NCI-H2081 (cell line): ENCODE measurements at places on chromosomes 2 and 18.

GRCh38 chr2:2597712-2598111 lies 266.6 kb upstream of the MYT1L start:
- no peak for DNase-seq

DNA sequence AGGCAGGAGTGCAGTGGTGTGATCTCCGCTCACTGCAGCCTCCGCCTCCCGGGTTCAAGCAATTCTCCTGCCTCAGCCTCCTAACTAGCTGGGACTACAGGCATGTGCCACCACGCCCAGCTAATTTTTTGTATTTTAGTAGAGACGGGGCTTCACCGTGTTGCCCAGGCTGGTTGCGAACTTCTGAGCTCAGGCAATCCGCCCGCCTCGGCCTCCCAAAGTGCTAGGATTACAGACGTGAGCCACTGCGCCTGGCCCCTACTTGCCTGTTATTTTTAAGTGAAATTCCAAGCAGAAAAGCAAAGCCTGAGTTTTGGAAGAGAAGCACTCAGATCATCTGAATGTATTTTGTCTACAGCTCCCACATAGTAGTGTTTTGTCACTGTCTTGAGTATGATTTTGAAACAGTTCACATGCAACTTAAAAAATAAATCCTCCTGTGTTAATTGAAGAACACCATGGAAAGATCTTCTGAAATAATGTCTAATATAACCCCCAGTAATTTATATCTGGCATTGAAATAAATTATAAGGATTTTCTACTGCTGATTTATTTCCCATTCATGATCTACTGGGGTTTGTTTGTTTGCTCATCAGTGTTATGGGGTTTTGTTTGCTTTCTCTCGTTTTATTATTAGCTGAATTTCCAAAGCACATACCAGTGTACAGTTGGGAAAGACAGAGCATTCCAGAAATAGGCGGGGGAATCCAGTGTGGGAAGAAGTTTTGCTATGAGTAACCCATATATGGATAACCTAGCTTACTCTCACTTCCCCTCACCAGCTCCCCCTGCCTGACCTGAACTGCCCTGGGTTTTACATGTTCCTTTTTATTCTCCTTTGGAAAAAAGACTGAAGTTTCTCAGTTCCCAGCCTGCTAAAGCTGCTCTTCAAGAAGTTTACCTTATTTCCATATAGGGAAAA lies 80.1 kb upstream of the MAP3K20 start:
- DNase-seq, result no peak

DNA sequence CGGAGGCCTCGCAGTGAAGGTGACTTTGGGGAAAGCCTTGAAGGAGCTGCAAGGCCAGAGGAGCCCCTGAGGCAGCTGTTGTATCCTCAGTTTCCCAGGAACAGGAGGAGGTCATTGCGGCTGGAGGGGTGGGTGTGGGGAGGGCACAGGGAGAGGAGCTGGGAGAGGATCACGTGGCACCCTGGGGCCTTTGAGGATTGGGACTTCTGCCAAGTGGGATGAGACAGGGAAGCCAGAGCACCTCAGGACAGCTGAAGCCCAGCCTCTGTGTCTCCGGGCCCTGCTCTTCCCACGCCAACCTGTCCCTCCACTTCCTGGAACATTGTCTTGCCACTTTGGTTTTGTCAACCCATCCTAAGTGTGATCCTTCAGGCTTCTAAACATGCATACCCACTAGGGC lies 19.4 kb upstream of the RRM2 start:
- DNase-seq, result no peak

GRCh38 chr2:85819811-85820510 lies 66.2 kb downstream of the ATOH8 start:
- DNase-seq, result no peak

DNA sequence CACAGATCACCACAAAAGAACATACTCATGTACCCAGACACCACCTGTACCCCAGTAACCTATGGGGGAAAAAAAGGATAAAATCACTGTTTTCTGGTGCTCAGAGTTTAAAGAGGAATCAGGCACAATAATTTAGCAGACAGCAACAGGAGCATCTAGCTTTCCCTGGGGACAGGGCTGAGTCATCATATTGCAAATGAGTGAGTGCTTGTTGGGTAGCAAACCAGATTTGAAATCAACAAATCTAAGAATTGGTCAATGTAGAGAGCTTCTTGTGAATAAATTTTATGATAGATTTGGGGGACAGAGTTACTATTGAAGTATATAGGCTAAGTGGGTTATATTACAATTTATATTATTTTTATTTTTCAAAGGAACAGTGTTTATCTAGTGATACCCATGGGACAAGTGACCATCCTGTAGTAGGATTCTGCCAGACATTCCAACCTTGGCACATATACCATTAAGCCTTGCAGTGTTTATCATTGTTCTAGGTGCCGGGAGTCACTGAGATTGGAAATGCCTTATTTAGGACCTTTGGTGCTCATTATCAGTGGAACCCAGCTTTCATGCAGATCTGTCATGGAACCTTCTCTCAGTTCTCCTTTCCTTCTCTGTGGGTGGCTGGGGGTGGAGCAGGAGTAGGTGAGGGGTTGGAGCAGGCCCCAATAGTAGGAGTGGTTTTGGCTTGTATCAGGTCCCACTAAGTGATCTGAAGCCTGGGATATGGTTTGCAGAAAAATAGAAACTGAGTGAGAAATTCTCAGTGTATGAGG lies 117.2 kb downstream of the CERS6 start:
- DNase-seq, result no peak

- no peak for DNase-seq
Measured at GRCh38 chr18:78580835-78581339, 398.7 kb upstream of the SALL3 start.

GRCh38 chr2:112768432-112768831 lies 4.0 kb upstream of the CKAP2L start:
- no peak for DNase-seq

DNA sequence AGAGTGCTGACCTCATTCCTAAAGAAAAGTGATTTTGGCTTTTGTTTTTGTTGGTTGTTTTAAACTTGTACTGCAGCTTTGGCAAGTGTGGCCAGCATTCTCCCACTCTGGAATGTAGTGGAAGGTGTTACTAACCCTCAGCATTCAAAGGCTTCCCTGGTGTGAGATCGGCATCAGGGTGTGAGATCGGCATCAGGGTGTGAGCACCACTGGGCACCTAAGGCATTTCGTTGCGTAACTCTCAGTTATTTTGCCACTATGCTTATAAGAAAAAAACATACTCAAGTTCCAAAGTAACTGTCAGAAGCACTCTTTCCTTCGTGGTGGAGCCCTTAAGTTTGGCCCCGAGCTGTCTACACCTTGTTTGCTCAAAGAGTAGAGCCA lies 1.7 kb downstream of the CYBRD1 start:
- DNase-seq, result no peak

DNA sequence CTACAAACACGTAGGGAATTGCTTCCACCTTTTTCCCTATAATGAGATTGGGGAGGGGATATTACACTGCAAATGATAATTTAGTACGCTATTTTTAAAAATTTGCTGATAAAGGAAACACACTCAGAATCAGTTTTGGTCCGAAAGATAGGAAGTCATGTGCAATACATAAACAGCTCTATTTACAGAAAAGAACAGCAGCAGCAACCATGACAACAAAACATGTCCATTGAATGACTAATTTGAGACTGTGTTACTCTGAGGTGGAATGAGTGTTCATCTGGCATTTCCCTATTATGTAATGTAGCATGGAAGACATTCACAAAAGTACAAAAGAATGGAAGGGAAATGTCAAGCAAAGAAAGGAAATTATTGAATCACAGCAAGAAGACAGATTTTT lies 337.2 kb downstream of the NBAS start:
- no peak for DNase-seq

DNA sequence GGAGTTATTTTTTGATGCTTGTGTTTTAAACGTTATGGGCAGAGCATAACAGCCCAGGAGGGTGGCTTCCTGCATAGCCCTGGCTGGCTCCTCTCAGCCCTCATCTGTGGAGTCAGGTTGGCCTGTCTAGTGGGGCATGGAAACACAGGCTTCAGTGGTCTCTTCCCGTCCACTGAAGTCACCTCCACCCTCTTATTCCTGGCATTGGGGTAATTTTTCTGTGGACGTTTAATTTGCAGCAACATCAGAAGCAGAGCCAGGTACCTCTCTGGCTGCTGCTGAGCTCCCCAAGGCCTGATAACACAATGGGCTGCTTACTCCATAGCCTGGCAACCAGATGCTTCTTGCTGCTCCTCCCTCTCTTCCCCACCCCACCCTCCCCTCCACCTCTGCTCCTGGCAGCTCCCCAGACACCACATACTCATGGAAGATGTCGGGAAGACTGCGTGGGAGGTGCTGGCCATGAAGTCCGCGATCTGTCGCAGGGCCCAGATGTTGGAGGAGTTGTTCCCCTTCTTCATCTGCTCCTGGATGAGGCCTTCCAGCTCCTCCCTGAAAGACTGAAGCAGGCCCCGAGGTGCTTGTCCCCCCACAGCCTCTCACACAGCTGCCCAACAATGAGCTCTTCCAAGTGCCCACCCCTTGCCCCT lies 64.0 kb downstream of the ADD2 start:
- DNase-seq, result no peak

DNA sequence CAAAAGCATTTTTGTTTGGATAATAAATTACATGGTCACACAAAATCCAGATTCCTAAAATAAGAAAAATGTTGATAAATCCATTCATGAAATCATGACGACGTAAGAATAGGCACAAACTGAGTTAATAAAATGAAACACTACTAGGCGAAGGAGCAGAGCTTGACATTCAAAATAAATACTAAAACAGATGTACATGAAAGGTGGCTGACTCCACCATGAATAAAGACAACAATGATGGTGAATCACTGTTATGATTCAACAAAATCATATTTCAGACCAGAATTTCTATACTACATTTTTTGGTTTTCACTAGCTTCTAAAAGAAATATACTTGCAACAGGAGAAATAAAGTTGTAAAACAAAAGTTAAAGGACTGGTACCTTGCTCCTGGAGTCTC lies 122.0 kb upstream of the RNU4ATAC start:
- no peak for DNase-seq

GRCh38 chr18:55999641-56000040 lies 411.6 kb upstream of the TCF4 start:
- no peak for DNase-seq

GRCh38 chr2:207465894-207466293 lies 63.9 kb upstream of the CREB1 start:
- DNase-seq, result no peak

DNA sequence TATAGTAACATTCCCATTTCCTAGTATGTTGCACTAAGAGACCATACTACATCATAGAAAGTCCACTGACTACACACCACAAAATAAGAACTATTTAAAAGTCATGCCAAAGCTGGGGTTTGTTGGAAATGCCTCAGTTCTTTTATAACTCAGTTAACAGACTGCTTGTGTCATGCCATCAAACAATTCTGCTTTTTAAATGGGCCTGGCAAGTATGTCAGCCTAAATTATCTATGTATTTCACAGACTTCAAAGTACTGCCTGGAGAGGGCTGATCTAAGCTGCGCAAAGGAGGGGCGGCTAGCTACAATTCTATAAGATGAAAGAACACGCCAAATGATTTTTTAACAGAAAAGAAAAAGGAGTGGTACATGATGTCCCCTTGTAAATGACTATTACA lies 49.6 kb downstream of the FARSB start:
- no peak for DNase-seq

- DNase-seq, result no peak
Measured at GRCh38 chr2:82494739-82495138, 1964.3 kb downstream of the SUCLG1 start.

- DNase-seq, result no peak
Measured at GRCh38 chr2:158750458-158751125, 44.5 kb upstream of the DAPL1 start.

GRCh38 chr2:20391951-20392699 lies 41.5 kb upstream of the PUM2 start:
- DNase-seq, result no peak
